Esophagus muscularis mucosa (tissue), 4 donors: ENCODE measurements at places on chromosomes 2 and 18. TPM values are rescaled to one million over a fixed set of nuclear protein-coding genes. Genes with fewer than 3 reads are reported as not detected.

C2orf66 gene
- not detected for total RNA-seq

LRRTM1 gene
- total RNA-seq, result 2.3 TPM

UBE2E3 gene
- total RNA-seq, result 41.5 TPM

ARID5A gene
- 52.0 TPM for total RNA-seq

GRCh38 chr2:45687964-45688363 is 36.5 kb downstream of the PRKCE start:
- no peak for DNase-seq

GRCh38 chr18:50836521-50836957 is 16.7 kb upstream of the MRO start:
- DNase-seq, result no peak

GALNT13 gene
- 0.39 TPM for total RNA-seq

GRCh38 chr2:205748639-205749038 is 66.3 kb downstream of the NRP2 start:
- DNase-seq, result no peak

DNA sequence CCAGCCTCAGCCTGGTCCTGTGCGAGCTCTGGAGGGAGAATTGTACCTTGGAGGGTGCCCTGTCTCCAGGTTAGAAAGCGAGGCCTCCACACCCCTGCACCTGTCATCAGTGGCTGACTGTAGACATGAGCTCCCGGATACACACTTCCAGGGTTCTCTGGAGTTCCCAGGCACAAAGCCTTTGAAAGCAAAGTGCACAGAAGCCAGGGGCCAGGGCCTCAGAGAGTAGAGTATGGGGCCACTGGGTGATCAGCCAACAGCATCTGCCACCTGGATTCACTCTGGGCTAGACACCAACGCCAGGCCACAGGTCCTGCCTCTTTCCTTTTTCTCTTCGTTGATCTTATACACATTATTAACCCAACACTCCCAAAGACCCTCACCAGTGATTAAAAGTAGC is 239.4 kb upstream of the HDAC4 start:
- no peak for DNase-seq

GRCh38 chr2:237615631-237616249 is 11.6 kb upstream of the LRRFIP1 start:
- no peak for DNase-seq

DNA sequence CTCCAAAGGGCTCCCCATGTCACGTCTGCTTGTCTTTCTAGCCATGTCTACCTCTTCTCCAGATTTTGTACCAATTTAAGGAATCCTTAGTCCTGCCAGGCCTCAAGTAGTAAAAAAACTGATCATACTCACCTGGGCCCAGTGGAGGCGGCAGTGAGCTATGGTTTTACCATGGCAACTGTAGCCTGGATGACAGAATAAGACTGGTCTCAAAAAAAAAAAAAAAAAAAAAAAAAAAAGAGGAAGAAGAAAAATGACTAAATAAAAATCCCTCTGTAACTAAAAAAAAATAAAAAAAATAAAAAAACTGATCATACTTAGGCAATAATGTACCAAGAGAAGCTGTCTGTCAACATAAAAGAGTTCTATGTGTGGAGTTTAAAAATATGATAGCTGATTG is 221.6 kb downstream of the NR4A2 start:
- no peak for DNase-seq

EPAS1 gene
- 225 TPM for total RNA-seq

- DNase-seq, result peak; percentile 8
Measured at GRCh38 chr18:13892098-13892497, 23.2 kb downstream of the MC2R start.

GRCh38 chr18:41396211-41396610 is 558.8 kb upstream of the PIK3C3 start:
- no peak for DNase-seq

LYG2 gene
- not detected for total RNA-seq

VAMP8 gene
- 10.4 TPM for total RNA-seq

DNA sequence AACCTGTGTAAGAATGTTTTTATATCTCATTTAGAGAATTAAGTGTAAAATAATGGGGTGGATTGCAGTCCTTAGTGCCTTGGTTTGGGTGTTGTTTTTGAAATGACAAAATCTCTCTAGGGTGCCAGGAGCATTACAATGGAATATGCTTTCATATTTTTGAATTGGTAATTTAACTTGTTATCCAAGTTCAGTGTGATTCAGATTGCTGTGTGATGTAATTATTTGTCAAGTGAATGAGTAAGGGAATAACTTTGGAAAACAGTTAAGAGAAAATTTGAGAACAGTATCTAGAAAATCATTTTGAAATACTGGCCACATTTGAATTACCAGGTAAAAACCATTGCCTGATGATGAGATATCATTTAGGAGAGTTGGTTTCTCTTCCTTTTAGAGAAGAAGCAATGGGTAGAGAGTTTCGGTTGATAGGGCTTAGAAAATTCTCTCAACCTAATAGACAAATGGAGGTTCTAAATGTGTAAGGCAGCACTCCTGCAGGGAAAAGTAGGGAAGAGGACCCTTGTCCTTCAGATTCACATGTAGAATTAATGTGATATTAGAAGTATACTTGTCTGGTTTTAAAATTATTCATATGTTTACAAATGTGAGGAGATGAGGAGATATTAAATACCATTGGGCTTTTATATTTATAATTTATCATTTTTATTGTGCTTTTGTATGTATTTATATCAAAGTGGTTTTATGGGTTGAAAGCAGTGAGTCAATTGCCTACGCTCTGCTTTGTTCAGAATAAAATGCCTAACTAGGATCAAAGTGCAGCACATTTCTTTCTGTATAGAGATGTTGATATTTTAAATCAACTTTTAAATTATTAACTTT is 124.8 kb downstream of the PHLPP1 start:
- no peak for DNase-seq

DNA sequence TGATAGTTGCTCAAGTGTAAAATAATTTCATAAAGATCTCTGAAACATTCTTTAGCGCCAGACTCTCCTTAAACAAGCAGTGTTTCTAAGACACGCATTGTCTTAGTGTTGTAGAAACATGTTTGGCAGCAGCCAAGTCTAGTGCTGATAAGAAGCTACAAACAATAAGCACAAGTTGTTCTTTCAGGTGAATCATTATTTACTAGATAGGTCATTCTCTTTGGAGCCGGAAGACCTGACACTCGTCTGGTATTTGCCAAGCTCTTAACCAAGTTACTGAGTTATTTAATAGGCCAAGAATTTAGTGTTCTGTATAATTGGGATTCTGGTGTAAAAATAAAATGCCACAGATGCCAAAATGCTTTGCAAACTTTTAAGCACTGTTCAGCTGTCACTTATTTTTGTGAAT is 852.1 kb downstream of the CPS1 start:
- no peak for DNase-seq

ATG16L1 gene
- 40.3 TPM for total RNA-seq

GRCh38 chr2:175854129-175854528 is 147.9 kb downstream of the LNPK start:
- no peak for DNase-seq

MEP1B gene
- not detected for total RNA-seq

DNA sequence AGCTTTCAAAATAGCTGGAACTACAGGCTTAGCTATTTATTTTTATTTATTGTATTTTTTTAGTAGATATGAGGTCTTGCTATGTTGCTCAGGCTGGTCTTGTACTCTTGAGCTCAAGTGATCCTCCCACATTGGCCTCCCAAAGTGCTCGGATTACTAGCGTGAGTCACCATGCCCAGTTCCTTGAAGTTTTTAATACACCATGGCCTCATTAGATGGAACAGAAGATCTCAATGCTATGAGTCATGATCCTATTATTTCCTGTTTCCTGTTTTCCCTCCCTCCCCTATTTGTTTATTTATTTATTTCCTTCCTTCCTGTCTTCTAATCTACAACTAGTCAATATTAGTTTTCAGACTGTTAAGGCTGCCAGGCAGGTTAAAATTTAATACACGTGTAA is 309.0 kb downstream of the CMPK2 start:
- DNase-seq, result no peak

HSBP1L1 gene
- total RNA-seq, result 7.2 TPM

DNA sequence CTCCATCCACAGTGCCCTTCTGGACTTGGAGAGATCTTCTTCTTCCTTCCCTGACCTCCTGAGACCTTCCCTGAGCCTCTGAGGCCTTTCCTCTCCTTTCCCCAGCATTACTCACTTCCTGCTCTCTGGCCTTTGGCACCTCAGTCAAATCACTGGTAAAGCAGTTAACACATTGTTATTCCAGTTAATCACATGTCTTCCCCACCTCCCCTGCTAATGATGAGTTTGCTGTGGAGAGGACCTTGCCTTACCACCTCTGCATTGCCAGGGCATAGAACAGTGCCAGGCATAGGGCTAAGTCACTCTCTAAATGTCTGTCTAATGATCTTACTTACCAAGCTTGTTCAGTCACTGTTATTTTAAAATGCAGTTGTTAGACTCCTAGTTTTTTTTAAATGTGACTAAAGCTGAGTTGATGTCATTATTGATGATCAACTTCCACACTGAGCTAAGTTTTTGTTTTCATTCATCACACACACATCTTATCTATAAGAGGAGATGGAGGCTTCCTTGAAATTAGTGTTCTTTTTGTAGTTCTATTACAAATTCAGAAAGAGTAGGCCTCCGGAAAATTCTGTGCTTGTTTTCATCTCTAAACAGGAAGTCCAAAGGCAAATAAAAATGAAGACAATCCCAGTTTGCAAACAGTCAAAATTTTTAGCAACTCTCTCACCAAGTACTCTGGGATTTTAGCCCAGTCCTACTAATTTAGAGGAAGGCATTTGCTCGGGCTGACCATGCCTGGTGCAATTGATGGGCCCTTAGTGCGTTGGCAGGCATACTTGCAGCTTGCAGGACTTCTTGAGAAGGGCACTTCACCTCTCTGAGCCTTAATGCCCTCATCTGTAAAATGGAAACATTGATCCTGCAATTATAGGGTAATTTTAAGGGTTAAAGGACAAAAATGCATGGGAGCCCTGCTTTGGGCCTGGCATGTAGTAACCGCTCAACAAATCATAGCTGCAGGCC is 113.7 kb upstream of the SPRED2 start:
- no peak for DNase-seq

- DNase-seq, result no peak
Measured at GRCh38 chr2:47321006-47321405, 82.0 kb upstream of the MSH2 start.

- DNase-seq, result no peak
Measured at GRCh38 chr18:52670896-52671295, 330.9 kb downstream of the DCC start.

DNA sequence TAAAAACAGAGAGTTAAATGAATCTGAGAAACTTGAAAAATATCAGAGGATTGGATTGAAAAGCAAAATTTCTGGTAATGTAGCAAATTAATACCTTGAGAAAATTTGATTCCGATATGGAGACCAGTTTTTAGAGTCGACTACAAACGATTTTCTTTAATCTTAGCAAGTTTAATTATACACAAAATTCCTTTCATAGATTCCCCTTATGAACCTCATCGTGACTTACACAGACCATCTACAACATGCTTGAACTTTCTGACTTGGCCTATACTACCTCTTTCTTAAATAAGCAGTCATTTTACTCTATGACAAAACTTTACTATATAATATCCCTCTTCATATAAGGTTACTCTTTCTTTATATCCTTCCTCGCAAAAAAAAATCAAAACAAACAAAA is 769.6 kb upstream of the CRIM1 start:
- DNase-seq, result no peak

GRCh38 chr2:12617366-12617765 is 99.4 kb upstream of the TRIB2 start:
- no peak for DNase-seq

GRCh38 chr2:180505203-180505602 is 475.2 kb upstream of the UBE2E3 start:
- no peak for DNase-seq

ZNF236 gene
- 14.0 TPM for total RNA-seq

DNA sequence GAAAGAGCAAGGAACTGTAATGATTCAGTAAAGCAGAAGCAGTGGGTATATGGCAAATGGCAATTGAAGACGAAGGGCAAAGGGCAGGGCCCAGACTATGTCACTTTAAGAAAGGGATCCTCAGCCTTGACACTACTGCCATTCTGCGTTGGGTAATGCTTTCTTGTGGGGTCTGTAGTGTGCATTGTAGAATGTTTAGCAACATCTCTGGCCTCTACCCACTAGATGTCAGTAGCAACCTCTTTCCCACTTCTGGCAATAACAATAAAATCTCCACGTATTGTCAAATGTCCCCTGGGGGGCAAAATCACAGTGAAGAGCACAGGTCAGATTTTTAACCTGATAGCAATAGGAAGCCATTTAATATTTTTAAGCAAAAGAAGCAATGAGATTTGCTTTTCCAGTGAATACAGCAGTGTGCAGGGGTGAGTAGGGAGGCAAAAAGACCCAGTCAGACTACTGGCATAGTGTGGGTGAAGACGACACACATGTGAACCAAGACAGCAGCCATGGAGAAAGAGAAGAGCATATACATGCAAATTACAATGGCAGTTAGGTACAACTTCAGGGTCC is 209.5 kb downstream of the DYM start:
- no peak for DNase-seq

DNA sequence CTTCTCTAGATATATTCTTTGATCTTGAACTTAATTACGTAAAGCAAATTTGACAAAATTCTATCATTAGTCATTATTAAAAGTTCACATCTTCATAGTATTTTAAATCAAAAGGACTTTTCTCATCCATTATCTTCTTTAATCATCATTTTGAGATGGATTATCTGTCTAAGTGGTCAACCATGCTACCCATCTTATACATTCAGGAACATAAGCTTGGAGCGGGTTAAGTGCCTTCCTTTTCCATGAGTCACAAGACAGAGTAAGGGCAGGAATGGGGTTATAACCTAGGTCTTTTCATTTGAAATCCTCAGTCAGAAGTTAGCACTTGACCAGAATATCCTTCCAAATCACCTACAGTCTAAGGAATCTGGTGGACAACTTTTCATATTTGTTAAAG is 297.1 kb downstream of the TCF4 start:
- no peak for DNase-seq

GRCh38 chr18:62070302-62070701 is 116.6 kb downstream of the PIGN start:
- DNase-seq, result no peak

DPP10 gene
- 5.5 TPM for total RNA-seq

ERBB4 gene
- total RNA-seq, result under 0.01 TPM

- DNase-seq, result no peak
Measured at GRCh38 chr2:169363560-169364150, 1.3 kb upstream of the LRP2 start.

VWA3B gene
- total RNA-seq, result not detected

DNA sequence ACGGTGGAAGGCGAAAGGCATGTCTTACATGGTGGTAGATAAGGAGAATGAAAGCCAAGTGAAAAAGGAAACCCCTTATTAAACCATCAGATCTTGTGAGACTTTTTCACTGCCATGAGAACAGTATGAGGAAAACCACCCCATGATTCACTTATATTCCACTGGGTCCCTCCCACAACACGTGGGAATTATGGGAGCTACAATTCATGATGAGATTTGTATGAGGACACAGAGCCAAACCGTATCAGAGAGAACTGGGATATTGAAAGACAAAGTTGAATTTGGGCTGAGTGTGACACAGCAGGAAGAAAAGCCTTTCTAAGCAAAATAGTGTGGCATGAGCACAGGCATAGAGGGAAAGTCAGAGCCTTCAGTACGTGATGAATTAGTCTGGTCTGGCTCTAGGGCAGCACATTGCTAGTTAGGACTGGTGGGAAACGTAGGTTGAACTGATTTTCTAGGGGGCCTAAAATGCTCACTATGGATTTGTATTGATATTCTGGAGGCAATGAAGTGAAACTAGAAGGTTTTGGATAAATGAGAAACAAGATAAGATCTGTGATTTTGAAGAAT is 84.8 kb upstream of the RND3 start:
- DNase-seq, result no peak

GRCh38 chr18:79579807-79580497 is 99.7 kb upstream of the CTDP1 start:
- DNase-seq, result no peak

- DNase-seq, result no peak
Measured at GRCh38 chr2:44134848-44135247, 33.8 kb upstream of the PPM1B start.
